ENCODE measurements at places on chromosomes 4 and X. TPM values are rescaled to one million over a fixed set of nuclear protein-coding genes. Genes with fewer than 3 reads are reported as not detected.
A peak's percentile ranks its signal among the peaks of the same experiment; 100 is the strongest.

- DNase-seq = no peak
Measured at GRCh38 chrX:96540111-96540631, 144.5 kb upstream of the DIAPH2 start.

Gene USP17L25
- total RNA-seq = not detected

Gene MAP9
- 20.4 TPM for total RNA-seq

Gene GAGE12F
- 0.86 TPM for total RNA-seq

- DNase-seq = no peak
Measured at GRCh38 chr4:145670422-145670821, 9.5 kb upstream of the C4orf51 start.

DNA sequence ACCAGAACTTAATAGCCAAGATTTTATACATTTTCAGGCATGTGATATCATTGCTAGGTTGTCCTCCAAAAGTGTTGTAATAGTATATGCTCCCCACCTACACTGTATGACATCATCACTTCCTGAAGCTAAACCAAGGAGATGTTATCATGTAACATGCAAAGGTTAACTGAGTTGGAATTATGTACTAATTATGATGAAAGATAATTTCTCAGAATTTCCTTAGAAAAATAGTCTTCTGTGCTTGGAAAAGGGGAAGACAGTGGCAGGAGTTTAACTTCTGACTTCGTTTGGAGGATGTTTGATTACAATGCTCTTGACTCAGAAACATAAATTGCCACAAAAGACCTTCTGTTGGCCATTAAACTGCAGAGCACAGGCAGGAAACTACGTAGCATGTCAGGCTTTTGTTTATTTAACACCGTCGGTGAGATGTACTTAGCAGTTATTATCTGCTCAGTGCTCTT is 83.6 kb upstream of the GUCY1A1 start:
- DNase-seq = no peak

- DNase-seq = peak; percentile 34
Measured at GRCh38 chrX:130330706-130331105, 9.0 kb upstream of the SLC25A14 start.

Gene SLITRK2
- total RNA-seq = 0.14 TPM

DNA sequence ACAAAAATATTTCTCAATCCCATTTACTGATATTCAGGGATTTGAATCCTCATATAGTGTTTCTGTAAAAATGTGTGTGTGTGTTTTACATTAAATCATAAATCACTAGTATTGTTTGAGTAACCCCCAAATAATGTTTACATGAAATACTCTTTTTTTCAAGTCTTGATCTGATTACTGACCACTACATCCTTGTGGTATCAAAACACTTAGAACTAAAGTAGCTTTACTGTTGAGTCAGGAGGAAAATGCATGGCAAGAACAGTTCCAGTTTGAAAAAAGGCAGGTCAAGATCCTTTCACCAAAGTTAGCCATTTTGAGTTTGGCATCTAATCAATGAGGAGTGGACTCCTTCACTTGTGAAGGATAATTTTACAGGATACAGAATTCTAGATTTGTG is 3.6 kb upstream of the WDR19 start:
- DNase-seq = no peak

Gene USP26
- total RNA-seq = not detected

Gene CLDN22
- total RNA-seq = not detected

Gene FAT4
- 16.7 TPM for total RNA-seq

Gene GC
- total RNA-seq = 2,230 TPM

Gene FAM241A
- total RNA-seq = 2.6 TPM

DNA sequence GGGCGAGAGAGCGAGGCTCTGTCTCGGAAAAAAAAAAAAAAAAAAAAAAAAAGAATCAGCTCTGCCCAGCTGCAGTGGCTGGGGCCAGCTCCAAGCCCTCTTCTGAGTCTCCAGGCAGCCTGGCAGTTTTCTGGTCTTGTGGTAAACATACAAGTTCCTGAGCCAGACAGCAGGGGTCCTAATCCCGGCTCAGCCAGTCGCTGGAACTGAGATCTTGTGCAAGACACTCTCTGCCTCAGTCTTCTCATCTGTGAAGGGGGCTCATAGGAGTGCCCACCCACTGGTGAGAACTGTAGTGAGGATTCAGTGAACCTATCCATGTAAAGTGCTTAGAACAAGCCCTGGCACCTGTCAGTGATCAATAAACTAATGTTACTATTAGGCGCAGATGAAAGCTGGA is 41.8 kb downstream of the C4orf50 start:
- DNase-seq = no peak

DNA sequence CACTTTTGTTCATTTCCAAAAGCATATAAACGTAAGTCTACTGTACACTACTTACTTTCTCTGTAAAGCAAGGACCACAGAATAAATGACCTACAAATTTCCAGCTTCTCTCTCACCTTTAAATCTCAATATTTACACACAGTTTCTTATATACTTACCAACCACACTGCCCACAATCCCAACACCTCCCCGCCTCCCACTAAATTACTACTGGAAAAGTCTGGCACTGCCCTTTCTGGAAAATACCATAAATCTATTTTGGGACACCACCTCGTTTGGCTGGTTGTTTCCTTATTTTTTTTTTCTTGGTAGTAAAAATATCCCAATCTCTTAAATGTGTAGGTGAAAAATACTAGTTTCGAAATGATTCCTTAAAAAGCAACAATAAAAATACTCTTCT is 19.6 kb downstream of the FAT1 start:
- DNase-seq = no peak

DNA sequence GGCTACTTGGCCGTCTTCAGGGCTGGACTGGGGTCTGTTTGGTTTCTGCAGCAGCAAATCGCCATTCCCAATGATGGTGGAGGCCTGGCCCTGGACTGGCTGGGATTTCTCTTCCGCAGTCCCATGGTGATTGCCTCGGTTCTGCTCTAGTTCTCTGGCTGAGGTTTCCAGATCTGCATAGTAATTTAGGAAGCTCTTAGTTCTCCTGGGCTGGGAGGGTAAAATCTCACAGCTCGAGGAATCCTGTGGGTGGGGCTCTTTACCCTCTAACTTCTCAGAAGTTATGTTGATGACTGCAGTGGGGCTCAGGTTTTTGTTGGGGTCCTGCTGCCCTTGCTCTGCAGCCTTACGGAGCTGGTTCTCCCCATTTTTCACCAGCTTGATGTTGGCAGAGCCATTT is 200.6 kb downstream of the APBB2 start:
- DNase-seq = no peak

GRCh38 chrX:130172127-130172845 is 524 bp downstream of the RAB33A start:
- no peak for DNase-seq

GRCh38 chrX:108736509-108737479 is at the start of gene IRS4:
Gene IRS4, minus strand, starts transcription at chrX:108736563.
- DNase-seq = no peak

Gene AFP
- total RNA-seq = 2.4 TPM

Gene PPP1R2C
- total RNA-seq = not detected

GRCh38 chr4:24809376-24809775 is 14.0 kb downstream of the SOD3 start:
- no peak for DNase-seq

DNA sequence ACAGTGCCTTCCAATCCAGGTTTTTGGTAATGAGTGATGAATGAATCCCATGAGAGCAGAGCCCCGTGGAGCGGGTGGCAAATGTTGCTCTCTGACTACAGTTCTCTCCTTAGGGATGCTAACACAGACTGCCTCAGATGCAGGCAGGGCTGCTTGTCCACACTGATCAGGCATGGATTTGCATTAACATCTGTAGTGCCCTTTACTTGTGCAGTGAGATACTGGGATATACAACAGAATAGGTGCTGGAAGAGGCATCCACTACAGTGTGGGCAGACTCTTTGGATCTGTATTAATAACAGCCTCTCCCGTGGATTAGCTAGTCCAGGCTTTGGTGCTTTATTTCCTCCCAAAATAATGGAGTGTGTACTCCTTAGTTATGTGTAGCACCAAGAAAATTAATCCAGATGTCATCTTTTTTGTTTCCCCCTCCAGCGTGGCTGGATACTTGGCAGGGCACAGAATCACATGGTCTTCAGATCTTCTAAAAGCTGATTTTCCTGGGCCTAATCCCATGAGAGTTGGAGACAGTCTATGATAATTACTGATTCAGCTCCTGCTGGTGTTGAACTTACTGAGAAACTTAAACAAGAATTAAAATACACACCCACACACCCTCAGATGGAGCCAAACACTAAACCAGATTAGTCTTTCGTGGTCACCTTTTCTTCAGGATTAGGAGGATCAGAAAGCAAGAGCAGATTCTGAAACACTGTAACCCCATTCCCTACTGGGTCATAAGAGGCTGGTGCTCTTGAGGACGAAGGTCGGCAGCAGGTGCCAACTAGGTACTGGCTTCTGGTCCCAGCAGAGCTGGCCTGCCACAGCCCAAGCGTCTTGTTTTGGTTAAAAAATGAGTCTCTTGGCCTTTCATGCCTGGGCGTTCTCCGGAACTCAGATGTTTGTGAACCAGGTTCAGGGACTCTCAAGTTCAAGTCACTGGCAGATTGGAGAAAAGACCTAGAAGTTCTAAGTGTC is 23.1 kb upstream of the NAP1L5 start:
- DNase-seq = no peak

Gene MAGEA3
- not detected for total RNA-seq

DNA sequence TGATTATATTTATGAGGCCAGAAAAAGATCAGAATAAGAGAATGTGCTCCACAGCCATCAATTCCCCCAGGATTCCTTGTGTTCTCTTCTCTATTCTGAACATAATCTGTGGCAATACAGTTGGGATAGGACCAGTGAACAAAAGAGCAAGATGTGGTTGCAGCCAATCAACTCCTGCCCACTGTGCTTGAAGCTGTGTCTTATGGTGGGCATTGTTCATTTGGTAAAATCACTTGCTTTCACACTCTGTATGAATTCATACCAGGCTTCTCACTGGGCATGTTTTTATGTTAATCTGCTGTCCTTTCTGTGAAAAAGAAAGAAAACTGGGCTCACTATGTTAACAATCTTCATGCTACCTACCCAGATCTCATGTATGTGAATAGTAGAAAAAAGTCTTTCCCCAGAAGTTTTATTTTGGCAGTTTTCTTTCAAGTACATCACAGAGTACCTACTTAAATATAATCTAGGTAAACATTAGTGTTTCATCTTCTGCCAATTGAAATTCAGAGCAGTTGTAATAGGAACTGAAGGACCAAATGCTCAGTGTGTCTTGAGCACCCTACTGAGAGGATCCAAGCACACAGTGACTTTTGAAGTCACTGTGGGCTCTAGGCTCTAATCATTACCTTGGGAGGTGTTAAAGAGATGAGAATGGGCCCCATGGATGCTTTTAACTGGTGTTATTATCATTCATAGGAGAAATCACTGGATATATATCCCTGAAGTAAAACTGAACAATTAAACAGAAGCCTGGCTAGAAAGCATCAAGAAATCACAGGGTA is 429.2 kb upstream of the TRAM1L1 start:
- no peak for DNase-seq

All from mucosa of gallbladder (tissue), 1 donor.